ENCODE measurements at places on chromosomes 13 and 19.

DNA sequence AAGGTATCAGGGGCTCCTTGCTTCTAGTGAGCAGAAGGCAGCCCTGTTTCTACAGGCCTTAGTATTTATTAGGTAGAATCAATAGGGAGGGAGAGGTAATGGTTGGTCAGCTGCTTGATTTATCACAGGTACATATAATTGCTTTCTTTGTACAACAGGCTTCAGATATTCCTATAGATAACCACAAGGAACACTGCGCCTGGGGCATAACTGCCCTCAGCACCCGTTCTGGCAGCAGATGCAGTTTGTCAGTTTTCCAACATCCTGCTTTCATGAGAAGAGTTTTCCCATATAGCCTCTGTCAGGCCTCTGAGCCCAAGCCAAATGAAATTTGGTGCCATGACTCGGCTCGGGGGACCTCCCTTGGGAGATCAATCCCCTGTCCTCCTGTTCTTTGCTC is 12.4 kb upstream of the ZNF486 start:
- DNase-seq = no peak

DNA sequence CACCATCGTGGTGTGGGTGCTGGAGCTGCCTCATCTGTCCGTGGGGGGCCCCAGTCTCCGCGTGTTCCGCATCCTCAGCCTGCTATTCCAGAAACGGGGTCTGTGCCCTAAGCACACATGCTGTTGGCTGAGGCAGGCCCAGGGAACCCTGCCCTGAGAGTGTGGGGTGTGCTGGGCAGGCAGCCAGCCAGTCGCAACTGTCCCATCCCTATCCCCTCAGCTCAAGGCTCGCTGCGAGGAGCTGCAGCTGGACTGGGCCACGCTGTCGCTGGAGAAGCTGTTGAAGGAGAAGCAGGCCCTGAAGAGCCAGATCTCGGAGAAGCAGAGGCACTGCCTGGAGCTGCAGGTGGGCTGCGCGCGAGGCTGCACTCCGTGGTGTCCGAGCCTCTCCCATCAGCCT is 21.9 kb downstream of the PLEKHJ1 start:
- no peak for DNase-seq

DNA sequence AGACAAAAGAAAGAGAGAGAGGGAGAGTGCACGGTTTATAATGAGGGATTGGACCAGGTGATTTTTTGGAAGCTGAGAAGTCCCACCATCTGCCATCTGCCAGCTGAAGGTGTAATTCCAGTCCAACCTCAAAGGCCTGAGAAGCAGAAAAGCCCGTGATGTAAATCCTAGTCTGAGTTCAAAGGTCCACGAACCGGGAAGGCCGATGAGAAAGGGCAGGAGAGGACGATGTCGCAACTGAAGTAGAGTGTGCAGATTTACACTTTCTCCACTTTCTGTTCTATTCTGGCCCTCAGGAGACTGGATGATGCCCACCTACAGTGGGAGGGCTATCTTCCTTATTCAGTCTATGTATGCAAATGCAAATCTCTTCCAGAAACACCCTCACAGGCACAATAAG is 500.0 kb downstream of the DIAPH3 start:
- no peak for DNase-seq

GRCh38 chr19:40147693-40148347 is 43.4 kb upstream of the MAP3K10 start:
- no peak for DNase-seq

GRCh38 chr13:73321043-73321442 is 262.2 kb downstream of the KLF5 start:
- no peak for DNase-seq

GRCh38 chr13:96403241-96403640 is 313.3 kb downstream of the HS6ST3 start:
- no peak for DNase-seq

DNA sequence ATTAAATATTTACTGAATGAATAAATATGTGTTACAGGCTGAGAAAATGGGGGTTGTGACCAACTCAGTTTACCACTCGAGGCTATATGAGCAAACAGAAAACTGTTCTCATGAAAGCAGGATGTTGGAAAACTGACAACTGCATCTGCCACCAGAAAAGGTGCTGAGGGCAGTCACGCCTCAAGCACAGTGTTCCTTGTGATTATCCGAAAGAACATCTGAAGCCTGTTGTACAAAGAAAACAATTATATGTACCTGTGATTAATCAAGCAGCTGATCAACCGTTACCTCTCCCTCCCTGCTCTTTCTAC is 6.2 kb upstream of the KLK13 start:
- no peak for DNase-seq

DNA sequence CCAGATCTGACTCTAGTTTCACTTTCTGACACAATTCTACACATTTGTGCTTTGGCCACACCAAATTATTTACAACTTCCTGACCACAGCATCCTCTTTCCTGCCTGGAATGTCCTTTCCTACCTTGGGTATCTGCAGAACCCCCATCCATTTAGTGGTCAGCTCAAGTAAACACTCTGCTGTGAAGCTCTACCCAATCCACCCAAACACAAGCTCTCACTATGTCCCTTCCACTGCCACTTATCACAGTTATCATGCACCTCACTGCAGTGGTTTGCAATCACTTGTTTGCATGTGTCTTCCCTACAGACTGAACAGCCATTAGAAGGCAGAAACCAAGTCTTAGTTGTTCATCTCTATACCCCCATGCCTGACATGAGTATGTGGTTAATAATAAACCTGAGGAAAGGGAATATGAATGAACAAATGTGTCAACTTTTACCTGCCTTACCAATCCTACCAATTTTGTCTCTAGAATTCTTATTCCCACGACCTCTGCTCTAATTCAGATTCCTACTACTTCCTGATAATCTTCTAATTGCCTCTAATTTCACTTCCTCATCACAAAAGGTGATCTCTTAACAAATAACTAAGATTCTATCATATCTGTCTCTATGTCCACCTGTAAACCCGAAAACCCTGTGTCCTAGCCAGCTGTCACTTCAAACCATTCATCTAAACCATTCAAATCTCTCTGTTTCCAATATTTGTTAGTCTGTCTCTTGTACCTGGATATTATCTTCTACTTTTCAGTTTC is 25.1 kb downstream of the LNX2 start:
- no peak for DNase-seq

- DNase-seq = no peak
These were observed 845 bp downstream of the SPRY2 start for GRCh38 chr13:80339912-80340650.

DNA sequence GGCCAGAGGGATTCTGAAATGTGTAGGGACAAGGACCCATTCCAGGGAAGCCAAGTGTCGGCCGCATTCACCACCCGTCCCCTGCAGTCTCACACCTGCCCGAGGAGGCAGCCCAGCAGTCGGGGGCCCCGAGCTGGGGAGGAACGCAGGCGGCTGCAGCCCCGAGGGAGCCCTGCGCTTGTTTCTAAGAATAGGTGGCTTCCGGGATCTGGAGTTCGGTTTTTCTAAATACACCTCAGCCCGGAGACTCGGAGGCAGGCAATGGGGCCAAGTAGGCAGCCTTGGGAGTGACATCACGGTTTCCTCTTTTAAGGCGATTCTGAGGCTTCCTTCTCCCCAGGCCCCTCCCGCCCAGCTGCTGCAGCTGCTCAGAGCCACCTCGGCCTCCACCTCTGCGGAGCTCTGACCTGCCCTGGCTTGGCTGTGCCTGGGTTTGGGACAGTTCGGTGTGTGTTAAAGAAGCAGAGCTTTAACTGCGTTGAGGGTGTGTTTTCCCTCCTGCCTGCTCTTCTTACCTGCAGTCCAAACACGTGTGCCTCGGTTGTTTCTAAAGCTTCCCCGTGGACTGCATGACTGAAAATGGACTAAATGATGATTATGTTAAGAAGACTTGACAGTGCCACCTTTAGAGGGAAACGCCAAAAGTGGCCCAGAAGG is 80.5 kb downstream of the COL4A2 start:
- no peak for DNase-seq

- no peak for DNase-seq
These were observed 17.1 kb downstream of the NAA16 start for GRCh38 chr13:41327994-41328790.

DNA sequence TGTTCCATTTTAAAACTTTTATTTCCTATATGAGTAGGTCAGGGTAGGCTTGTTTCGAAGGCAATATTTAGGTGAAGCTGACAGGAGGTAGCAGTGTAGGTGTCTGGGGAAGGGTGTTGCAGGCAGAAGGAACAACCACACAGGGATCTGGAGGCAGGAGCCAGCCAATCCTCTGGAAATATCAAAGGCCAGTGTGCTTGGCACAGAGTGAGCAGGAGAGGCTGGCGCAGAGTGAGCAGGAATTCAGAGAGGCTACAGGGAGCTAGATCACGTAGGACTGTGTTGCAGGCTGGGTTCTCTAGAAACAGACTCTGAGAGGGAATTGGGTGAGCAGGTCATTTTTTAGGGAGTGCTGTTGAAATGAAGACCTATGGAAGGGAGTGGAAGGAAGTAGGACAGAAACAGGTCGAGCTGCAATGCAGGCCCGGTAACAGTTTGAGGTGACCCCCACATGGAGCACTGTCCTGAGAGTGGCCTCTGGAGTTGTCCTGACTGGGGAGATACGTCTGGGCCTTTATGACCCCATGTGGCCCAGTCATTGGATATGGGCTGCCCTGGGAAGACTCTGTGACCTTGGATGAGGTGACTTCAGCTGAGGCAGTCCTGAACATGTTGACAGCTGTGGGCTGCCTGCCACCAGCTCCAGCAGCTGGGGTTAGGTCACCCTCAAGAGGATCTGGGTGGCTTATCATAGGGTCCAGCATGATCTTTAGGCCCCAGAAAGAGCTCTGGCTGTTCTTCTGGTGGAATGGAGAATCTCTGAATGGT is 51.7 kb downstream of the ERCC5 start:
- no peak for DNase-seq

- DNase-seq = no peak
These were observed 210.7 kb upstream of the SLC10A2 start for GRCh38 chr13:103276775-103277498.

- DNase-seq = no peak
These were observed 81.1 kb downstream of the GADD45B start for GRCh38 chr19:2557093-2557440.

DNA sequence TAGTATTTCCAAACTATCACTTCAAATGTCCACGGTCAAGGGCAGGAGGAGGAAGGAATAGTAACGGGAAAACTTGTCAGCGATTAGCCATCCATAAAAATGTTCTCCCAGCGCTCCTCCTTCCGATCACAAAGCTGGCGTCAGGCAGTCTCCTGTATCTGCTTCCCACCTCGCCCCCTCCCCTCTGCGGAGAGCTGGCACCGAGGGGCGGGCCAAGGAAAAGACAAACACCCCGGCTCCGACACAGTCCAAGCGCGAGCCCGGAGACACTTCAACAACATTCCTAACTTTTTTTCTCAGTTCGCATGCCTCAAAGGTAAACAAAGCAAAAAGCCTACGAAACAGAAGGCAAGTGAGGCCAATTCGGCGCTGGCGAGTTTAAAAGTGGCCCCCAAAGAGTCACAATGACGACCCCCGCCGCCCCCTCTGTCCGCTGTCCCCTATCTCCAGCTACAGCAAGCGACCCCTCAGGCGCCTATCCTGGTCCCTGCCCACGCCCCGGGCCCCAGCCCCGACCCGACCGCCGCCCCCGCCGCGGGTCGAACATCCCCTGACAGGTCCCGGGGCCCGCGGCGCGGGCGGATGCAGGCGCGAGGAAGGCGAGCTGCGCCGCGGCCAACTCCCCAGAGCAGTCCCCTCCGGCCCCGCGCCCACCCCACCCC is 736 bp downstream of the SMAD9 start:
- DNase-seq = no peak

DNA sequence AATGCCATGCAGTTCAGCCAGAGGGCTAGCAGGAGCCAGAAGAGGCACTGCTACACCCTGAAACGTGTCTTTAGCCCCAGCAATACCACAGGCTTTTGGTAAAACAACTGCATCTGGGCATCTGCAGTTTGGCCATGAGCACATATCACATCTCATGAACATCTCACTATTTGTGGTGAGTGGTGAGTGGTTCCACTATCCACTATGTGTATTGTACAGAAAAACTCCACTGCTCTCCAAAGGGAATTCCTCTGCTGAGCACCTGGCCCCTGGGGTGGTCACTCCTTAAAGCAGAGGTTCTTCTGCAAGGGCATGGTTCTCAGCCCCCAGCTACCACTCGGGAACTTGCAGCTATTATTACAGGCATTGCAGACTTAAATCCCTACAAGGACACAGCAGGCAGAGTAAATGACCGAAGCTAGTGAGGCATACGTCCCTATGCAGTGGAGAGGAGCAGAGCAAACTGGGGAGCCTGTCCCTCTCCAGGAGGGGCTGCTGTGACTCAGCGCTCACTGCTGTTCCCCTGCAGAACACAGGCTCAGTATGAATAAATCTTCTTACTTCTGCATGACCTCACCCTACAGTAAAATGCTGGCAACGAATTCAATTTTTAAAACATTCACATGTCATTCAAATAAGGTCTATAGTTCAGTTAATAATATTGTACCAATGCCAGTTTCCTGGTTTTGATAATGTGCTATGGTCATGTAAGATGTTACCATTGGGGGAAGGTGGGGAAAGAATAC is 332.4 kb upstream of the ZNF507 start:
- no peak for DNase-seq

DNA sequence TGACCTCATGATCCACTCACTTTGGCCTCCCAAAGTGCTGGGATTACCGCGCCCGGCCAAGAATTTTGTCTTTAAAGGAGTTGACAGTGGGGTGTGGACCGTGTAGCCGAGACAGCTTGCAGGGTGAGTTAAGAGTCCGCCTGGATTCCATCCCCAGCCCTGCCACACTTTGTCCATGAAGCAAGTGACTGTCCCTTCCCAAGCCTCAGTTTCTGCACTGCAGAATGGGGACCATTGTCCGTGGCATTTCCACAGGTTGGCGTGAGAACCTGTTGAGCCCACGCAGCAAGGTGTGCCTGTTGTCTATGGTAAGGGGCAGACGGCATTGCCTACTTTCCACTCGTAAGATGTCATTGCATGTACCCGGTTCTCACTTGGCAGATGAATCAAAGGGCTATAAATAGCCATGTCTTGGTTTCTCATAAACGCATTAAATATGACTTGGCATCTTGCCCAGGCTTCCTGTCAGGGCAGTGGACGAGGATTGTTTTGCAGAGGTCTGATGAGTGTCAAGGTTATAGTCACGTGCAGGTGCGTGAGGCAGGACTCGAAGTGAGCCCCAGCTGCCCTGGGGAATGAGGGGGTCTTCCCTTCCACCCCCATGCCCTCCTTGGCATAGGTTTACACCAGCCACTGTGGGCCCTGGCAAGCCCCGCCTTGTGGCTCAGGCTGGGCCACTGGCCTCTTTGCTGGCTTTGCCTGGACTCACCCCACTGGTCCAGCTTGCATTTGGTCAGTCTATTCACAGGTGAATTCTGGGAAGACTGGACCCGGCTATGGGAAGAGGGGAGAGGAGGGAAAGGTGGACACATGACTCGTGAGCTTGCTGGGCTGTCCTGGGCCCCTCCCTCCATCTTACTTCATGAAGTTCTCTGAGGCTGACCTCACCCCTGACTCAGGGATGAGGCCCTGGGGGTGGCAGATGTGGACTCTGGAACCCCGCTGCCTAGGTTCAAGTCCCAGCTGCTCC is 14.6 kb downstream of the FAM187B start:
- no peak for DNase-seq

DNA sequence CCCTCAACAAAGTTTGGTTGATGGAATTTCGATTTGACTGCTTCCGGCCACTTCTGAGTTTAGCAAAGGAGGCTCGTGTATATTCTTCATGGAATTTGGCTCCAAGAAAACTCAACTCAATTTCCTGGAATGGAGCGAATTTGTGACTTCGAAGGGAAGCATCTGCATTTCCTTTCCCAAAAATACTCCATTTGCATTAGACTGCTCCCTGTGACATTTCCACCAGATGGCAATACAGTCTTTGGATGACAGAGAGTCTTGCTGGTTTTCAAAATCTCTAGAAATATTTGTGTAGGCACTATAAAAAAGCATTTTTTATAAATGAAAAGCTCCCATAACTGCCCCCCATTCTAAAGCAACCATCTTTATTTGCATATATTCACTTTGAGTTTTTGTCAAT is 4.1 kb downstream of the C1QTNF9 start:
- DNase-seq = no peak

GRCh38 chr19:45146741-45147205 is 14.0 kb downstream of the NKPD1 start:
- DNase-seq = no peak
